ENCODE measurements at places on chromosomes 3 and 15.

- DNase-seq, result no peak
Observed at GRCh38 chr3:112293368-112294321, at the start of gene SLC9C1. Gene SLC9C1 (minus strand): TSS chr3:112294216. CDS start chr3:112286791, 7,425 bp downstream.

- no peak for DNase-seq
Observed at GRCh38 chr15:62068071-62068809, 1.5 kb downstream of the C2CD4A start.

- no peak for DNase-seq
Observed at GRCh38 chr3:147872568-147872967, 463.4 kb downstream of the ZIC1 start.

- no peak for DNase-seq
Observed at GRCh38 chr3:178498871-178499270, 37.4 kb upstream of the KCNMB2 start.

DNA sequence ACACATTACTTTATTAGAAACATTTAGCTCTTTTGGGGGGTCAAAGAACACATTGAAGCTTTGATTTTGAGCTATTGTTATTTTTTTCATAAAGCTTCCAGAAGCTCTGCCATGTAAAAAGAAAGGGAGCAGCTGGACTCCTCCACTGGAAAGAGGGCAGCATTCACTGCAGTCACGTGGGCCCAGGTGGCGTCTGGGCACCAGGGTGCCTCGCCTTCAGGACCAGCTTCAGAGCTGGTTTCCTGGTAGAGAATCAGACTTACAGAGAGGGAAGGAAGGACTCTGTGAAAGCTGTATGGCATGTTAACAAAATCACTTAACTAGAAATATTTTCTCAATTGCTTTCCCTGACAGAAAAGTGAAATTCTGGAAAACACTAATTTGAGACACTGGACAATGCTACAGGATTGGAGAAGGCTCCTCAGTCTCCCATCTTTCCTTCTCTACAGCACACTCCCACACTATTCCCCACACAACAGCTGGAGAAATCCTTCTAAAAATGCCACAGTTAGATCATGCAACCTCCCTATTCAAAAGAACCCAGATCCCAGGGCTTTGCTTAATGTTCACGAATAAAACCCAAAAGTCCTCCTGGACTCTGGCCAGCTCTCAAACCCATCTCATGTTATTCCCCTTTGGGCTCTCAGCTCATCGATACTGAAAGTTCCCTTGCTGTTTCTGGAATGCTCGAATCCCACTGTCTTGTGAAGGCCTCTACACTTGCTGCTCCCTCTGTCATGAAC, 83.2 kb downstream of the NFKBIZ start:
- DNase-seq, result no peak

- DNase-seq, result no peak
Observed at GRCh38 chr15:63902671-63903035, 68.9 kb upstream of the HERC1 start.

DNA sequence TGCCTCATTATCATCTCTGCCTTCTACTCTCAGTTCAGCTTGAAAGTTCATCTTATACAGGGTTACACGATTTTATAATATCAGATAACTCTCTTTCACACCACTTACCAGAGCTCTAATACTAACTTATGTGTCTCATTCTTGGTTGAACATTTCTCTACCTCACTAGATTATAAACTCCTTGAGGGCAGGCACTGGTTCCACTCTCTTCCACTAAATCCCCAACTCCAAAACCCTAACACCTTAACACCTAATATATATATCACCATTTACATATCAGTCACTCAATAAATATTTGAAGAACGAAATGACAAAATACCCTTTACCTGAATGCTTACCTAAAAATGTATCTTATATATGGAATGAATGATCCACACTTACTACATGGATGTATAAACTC, 977.2 kb downstream of the FHIT start:
- DNase-seq, result no peak

GRCh38 chr15:68846851-68847439, 26.2 kb upstream of the ANP32A start:
- no peak for DNase-seq

DNA sequence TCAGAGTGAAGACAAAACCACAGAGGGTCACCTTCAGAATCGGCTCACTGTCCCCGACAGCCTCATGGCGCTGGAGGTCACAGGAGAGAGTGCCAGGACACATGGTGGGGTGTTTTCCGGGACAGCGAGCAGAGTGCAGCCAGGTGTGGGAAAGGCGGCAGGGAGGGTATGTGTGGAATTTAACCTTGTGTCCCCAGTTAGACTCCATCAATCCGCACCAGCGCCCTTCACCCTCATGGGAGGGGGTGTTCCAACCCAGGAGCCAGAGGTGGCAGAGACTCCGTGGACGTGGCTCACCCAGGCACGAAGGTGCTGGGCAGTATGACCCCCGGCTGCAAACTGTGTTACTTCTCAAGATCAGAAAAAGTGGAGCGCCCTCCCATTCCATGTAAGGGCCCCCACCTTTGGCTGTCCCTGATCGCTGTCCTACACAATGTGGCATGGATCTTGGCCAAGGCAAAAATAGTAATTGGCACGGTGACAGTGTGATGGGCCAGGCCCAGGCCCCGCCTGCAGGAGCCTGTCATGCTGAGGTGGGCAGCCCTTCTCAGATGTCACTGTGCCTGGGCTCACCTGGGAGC, 190.3 kb downstream of the XXYLT1 start:
- DNase-seq, result no peak

- DNase-seq, result peak; percentile 50
Observed at GRCh38 chr3:170584585-170585007, 1.3 kb downstream of the SLC7A14 start.

GRCh38 chr3:37899711-37900306, 38.1 kb downstream of the CTDSPL start:
- no peak for DNase-seq

- no peak for DNase-seq
Observed at GRCh38 chr15:70269311-70269911, 171.7 kb upstream of the TLE3 start.

GRCh38 chr3:64867224-64867623, 179.4 kb upstream of the ADAMTS9 start:
- no peak for DNase-seq

- DNase-seq, result no peak
Observed at GRCh38 chr3:42750834-42751233, 22.2 kb downstream of the CCDC13 start.

DNA sequence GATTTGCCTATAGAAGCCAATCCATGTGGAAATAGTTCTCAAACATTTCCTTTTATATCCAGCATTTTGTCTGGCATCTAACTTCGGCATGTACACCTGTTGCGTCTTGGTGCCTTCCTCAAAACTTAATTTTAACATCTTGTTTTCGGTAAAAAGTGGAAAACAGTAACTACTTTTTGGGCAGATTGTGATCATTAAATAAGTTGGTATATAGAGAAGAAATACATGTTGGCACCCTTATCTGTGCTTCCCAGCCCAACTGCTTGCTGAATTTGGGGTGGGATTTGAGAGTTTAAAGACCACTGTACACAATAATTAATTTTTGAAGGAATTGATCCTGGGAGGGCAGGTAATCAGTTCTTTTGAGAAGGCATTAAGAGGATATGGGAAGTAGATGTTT, 566.8 kb downstream of the PDCD6IP start:
- no peak for DNase-seq

DNA sequence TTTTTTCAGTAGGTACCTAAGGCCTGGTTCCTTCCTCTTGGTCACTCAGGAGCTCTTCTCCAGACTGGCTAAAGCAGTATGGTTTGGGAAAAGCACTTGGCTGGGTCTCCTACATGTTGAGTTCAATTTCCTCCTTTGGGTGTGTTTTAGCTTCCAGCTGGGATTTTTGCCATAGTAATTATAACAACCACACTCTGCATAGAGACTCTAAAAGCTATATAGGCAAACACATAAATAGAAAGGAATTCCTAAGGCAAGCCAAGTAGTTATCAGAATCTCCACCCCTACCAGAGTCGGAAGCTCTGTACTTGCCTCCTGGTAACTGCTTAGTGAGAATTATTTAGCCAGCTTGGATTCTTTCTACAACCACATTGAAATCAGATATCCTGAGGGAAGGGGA, 48.6 kb downstream of the FOXL2 start:
- DNase-seq, result no peak

DNA sequence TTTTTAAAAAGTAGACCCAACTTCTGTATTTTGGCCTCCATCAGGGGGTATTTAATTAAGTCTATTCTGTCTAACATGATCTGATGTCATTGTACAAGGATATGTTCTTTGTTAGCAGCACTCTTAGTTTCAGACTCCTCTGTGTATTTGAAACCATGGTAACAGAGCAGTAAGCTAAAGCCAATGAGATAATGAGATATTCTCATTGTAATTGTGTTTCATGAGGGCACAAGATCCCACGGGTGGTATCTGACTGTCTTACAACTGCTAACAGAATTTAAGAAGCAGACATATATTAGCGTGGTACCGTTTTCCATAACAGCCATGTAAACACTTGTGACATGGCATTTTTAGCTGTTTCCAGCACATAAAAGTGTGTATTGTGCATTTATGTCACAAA, 251.2 kb upstream of the VEPH1 start:
- no peak for DNase-seq

DNA sequence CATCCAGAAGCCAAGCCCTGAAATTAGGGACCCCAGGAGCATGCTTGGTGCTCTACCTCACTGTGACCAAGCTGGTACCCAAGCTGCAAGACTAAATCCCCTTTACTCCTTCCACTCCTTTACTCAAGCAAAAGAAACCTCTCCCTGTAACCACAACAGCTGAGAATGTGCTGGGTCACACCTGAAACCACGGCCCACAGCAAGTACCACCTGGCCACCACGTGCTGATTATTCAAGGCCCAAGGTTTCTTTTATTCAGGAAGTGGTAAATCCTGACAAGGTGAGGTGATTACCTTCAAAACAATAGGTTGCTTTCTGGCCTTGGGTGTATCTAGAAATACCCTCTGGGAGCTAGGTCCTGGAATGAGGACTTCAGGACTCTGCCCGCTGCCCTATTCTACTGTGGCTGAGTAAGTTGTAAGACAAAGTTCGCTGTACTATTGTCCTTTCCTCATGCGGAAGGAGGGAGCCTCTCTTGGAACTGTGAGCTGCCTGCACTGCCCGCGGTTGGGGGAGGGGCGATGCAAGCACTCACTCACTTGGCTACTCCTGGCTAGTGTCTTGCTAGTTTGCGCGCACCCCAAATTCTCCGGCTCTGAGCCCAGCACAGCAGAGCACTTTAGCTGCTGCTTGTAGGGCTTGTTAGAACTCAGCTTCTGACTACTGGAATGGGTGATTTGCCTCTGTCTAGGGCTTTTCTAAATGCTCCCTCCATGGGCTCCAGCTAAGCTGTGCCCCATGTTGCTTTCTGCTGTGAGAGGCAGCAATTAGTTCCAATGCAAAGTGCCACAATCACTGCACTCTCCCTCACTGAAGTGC, 487.1 kb upstream of the CNTN3 start:
- no peak for DNase-seq

DNA sequence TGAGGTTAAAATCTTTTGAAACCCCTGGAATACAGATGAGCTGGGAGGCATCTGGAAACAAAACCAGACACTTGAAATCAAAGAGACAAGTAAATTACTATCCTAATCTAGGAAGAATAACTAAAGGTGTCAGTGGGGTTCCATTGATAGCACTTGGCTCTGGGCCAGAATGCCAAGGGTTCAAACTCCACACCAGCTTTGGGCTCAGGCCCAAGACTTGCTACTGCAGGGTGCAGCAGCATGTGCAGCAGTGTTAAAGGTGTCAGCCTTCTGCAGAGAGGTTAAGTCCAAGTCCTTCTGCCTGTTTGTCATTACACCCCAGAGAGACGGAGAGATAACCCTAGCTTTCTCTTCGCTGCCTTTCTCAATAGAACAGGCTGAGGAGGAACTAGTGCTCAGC, 273.9 kb downstream of the TIGIT start:
- no peak for DNase-seq

DNA sequence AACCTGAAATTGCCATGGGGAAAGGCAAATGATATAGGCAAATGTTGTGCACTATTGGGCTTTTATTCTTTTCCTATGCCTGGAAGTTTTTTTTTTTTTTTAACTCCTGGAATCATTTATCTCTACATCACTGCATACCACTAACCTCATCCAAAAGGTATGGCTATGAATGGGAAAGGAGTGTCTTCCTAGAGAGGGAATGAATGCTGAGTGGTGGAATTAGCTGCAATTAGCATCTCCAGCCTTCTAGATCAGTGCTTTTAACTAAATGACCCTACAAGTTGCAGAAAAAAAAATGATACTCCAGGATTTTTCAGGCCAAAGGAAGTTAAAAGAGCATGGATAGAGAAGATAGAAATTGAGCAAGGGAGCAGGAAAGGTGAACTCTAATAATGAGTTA, 429.8 kb upstream of the PDZRN3 start:
- no peak for DNase-seq

DNA sequence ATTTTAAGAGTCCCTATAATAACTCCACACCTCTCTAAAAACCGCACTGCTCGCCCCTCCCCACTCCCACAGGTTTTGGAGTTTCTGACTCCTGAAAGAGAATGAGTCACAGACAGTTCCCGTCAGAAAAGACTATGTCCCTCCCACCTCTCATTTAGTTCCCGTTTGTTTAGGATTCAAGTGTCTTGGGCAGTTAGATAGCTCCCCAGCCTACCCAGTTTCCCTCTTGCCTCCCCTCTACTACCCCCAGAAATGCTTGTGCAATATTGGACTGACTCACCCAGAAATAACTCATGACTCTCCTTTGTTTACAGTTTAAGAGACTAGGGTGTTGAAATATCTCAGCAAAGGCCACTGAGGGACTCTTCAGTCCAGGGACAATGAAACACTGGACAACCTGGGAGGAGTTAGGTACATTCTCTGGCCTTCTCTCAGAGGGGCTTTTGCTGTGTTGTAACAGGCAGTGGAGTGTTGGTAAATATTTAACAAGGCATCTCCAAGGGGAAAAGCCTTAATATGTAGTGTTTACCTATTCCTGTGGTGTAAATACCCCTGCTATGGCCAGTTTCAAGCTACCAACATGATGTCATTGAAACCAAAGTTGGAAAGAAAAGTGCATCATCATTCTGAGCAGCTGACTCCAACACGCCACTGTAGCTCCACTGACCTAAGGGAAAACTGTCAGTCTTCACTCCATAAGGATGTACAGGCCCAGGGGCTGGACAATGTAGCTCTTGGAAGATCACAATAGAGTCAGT, 96.1 kb upstream of the CHD2 start:
- DNase-seq, result peak; percentile 60

DNA sequence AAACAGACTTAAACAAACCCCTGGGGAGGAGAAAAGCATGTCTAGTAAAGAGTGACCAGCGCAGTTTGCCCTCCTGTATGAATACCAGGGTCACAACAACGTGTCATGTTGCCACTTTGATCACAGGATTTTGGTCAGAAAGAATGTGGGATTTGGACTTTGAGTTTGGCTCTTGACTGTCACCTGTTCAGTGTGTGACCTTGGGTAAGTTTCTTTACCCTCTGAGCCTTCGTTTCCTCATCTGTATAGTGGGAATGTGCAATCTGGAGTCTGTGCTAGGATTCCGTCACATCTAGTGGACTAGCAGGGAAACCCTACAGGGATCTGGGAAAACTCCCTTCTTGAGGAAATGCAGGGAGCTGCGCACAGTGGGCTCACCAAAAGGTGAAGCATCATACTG, 63.6 kb downstream of the CCNL1 start:
- DNase-seq, result no peak

- DNase-seq, result no peak
Observed at GRCh38 chr3:132284781-132285619, 32.2 kb upstream of the ACP3 start.

GRCh38 chr15:100863075-100863795, 16.4 kb upstream of the ALDH1A3 start:
- DNase-seq, result no peak

Measured in omental fat pad (tissue), 4 donors.